Effector CD8-positive, alpha-beta T cell (primary cell): ENCODE measurements at places on chromosomes 16 and 17.

GRCh38 chr17:73292031-73292531, 19.7 kb downstream of the CDC42EP4 start:
- no peak for DNase-seq

GRCh38 chr16:68275611-68276191, 11.4 kb downstream of the SLC7A6 start:
- DNase-seq, result peak; percentile 24

- no peak for DNase-seq
Measured at GRCh38 chr17:40765657-40766056, 6.3 kb downstream of the KRT26 start.

- DNase-seq, result no peak
Measured at GRCh38 chr16:84156342-84156784, 11.3 kb downstream of the DNAAF1 start.

DNA sequence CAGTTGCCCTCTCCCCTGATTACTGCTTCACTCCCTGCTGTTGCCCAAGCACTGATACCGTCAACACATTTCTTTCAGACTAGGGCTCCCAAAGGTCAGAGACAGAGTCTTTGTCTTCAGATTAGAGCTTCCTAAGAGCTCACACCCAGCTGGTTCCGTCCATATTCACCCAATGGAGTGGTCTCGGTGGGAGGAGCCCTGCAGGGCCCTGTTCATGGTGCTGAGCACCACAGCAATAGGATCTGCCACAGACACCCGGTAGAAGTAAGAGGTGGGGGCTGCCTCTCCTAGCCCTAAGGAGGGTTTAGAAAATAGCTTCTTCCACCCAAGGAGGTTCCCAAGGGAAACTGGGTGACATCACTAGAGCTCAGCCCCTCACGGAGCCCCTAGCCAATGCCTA, 128.3 kb downstream of the CCDC144A start:
- no peak for DNase-seq

GRCh38 chr17:58153046-58153445, 4.9 kb downstream of the OR4D1 start:
- DNase-seq, result peak; percentile 16

DNA sequence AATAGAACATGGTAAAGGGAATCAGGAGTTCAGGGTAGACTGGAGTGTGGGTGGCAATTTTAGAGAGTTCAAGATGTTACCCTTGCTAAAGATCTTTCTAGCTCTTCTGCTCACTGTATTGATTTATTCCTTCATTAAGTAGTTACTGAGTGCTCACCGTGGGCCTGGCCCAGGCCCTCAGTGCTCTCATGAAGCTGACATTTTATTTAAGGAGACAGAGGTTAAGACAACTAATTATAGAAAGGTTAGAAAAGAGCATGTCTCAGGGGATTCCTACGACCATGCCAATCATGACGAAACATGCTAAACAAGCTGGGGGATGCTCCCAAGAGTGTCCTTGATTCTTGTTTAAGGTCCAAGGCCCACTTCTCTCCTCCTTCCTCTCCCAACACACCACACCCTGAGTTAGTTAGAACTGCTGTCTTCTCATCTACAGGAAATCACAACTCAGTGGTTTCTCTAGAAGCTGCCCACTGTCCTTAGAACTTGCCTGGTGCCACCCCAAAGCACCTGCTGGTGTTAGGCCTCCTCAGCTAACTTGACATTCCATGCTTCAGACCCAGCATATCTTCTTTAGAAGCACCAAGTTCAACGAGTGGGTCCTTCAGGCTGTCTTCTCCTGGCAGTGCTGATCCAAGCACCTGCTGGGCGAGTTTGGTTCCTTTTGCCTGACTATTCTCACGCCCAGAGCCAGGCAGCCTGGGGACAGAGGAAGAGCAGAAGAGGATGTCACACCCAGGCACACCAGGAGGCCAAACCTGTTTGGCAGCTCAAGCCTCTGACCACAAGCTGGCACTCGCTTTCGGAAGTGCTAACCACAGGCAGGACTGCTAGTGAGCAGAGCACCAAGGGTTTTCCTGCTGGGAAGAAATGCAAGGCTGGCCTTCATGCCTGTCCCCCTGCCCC, 79.0 kb downstream of the GAS7 start:
- DNase-seq, result no peak

- no peak for DNase-seq
Measured at GRCh38 chr16:3356118-3356517, 429 bp downstream of the OR2C1 start.

DNA sequence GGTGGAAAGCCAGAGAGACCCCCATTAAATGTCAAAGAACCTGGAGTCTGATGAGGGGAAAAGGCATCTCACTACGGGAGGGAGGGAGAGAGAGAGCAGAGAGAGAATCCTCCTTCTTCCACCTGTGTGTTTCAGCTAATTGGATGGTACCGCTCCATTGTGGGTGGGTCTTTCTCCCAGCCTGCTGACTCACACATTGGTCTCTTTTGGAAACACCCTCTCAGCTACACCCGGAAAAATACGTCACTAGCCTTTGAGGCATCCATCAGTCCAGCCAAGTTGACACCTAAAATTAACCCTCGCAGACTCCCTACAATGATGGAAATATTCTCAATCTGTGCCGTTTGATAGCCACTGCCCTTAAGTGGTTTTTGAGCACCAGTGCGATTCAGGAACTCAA, 100.4 kb downstream of the ELAC2 start:
- DNase-seq, result no peak

DNA sequence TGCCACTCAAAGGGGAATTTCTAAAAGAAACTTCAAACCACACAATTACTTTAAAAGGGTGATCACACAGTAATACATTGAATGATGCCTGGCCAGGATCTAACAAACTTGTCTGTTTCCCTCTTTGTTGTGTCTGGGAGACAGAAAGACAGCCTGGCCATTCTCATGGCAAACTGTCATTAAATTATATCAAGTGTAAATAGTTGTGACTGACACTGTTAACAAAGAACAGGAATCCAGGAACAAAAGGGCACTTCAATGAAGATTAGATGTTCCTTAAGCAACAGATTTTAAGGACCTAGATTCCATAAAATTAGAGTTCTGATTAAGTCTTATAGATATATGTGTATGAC, 383.6 kb downstream of the KCNJ2 start:
- no peak for DNase-seq

- no peak for DNase-seq
Measured at GRCh38 chr17:37849617-37849972, 74.6 kb upstream of the TBC1D3K start.

DNA sequence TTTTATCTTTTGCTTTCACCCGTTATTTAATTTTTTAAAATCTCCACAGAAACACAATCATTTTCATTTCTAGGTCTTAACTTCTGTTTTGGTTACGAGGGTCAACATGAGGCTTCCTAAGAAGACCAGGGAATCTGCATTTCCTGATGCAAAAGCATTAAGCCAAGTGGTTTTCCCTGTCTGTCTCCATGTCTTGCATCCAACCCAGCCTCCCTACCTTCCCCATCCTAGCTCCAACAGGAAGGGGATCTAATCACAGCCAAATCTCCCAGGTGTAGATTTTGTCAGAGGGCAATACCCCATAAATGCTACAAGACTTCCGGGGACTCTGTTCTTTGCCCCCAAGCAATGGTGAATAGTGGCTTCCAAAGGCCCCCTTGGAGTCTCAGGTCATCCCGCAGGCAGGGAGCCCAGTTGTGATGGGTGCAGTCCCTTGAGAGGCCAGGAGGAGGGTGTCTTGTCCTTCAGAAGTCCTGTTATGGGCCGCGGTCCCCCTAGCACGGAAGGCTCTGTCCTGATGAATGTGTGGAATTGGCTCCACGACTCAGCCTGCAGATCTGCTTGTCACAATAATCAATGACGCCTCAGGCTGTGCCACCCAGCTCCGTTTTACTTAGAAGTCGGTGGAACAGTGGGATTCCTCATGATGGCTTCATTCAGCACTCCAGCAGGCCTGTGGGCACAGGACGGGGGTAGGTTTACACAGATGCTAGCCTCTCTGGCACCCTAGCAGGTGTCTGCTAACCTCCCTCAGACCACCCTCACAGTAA, 141.1 kb downstream of the RGS9 start:
- DNase-seq, result no peak

DNA sequence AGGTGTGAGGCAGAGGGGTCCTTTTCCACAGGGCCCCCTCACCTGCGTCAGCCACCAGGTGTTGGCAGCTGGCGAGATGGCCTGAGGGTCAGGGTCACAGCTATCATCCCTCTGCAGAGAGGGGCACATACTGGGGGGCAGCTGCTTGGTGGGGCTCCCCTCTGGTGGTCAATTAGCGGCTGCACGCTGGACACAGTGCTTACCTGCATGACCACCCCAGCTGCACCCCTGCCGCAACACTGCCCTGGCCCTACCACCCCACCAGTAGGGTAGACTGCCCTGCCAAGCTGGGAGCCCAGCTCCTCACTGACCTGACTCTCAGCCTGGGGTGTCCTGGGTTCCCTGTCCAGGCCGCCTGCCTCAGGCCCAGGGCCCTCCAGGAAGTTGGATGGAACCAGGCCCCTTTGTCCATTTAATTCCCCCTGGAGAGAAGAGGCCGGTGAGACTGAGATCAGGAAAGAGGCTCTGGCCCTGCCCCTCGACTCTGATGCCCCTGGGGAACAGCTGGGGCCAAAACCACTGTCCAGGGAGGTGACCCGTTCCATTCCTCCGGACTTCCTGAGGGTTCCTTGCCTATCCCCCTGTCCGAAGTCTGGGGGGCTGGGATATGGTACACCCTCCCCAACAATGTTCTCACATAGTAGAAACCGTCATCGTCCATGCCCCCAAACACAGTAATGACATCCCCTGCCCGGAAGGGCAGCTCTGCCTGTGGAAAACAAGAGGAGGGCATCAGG, 23.7 kb downstream of the TSPOAP1 start:
- no peak for DNase-seq

GRCh38 chr16:68444056-68444657, 4.2 kb downstream of the SMPD3 start:
- DNase-seq, result no peak

DNA sequence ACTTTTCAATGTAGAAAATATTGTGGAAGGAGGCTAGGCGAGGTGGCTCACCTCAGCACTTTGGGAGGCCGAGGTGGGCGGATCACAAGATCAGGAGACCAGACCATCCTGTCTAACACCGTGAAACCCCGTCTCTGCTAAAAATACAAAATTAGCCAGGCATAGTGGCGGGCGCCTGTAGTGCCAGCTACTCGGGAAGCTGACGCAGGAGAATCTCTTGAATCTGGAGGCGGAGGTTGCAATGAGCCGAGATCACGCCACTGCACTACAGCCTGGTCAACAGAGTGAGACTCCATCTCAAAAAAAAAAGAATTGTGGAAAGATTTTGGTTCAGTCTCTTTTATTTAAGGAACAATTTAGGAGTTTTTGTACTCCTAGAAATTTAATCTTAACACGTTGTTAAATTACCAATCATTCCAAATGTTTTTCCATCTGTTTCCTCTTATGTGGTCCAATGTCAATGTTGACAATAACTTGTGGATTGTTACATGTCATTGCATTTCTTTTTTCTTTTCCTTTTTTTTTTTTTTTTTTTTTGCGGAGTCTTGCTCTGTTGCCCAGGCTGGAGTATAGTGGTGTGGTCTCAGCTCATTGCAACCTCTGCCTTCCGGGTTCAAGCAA, 124.6 kb upstream of the HAS3 start:
- DNase-seq, result no peak

- DNase-seq, result no peak
Measured at GRCh38 chr17:77451894-77452852, 311.4 kb downstream of the SEC14L1 start.

DNA sequence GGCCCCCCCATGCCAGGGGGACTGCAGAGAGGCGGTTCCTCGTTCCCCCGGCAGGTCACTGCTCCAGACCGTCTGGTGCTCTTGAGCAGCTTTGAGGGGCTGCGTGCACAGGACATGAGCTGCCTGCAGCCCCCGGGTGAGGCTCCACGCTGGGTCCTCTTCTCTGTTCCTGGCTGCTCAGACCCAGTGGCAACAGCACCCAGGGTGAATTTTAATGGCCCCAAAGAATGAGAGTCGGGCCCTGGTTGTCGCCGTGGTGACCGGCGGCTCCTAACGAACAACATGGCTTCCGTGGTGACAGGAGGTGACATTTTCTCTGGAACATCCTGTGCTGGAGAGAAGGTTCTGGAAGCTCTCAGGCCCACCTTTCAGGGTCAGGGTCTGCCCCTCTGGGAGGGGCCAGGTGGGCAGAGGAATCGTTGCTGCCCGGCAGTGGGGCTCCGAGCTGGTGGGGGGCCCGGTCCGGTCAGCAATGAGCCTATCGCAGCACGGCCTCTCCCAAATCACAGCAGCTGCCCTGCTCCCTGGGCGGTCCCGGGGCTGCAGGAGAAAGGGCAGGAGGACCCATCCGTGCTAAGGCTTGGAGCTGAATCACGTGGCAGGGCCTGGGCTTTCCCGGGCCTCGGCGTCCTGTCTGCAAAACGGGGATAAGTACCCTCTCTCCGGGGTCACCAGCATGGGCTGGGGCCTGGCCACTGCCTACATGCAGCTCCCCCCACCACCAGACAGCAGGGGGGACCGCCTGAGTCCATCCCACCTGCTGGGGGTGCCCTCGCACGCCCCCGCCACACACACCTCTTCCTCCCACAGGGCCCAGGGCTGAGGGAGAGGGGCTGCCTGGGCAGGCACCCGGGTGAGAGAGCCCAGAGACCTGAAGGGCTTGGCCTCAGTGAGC, 3.4 kb upstream of the C1QTNF8 start:
- DNase-seq, result no peak

DNA sequence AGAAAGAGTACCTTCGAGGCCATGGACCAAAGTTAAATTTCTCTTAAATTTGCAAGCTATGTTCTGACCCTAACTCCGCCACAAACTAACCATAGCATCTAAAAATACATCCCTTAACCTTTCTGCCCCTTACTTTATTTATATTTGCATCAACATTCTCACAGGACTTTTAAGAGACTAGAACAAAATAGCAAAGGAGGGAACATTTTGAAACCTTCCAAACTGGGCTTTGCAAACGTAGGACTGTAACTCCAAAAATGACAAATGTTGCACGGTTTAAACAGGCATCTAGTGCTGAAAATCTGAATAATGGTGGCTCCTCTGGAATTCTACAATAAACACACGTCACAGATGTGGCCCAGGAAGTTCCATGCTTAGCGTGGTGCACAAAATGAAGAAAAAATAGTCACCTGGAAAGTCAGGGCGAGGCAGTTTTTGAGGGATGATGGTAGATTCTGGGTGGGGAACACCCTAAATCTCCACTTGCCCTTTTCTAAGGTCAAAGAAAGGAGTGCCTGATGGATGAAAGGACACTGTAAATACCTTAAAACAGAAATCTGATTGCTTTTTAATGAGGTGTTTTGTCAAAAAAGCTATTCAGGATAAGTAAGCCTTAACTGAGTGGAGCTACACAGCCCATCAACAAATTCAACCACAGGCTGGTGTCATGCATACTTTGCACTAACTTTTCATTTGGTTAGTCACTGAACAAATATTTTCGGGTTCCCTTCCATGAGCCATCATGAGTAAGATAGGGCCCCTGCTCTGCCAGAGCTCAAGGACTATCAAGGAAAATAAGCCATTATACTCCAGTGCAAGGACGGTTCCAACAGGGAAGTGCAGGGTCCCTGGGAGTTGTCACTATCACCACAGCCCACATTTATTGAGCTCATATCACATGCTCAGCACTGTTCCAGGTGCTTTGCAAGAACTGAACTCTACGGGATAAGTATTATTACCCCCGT, 21.2 kb downstream of the ARHGAP17 start:
- DNase-seq, result no peak

DNA sequence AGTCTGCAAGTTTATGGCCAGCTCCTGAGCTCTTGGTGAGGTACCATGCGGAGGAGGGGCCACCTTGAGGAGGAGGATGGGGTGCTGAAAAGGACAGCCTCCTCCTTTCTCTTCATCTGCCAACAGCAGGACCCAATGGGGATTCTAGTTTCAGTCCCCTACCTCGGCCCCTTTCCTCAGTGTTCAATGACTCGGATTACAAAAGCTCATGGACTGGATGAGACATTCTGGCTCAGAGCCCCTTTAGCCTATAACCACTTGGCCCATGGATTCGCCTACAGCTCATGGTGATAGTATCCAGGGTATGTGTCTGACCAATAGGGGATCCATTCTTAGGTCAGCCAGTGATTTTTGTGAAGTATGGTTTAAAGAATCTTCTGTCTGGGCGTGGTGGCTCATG, 8.5 kb upstream of the PIK3R6 start:
- no peak for DNase-seq
